Occipital lobe (tissue), 3 donors: ENCODE measurements at places on chromosomes 2 and 18. TPM values are rescaled to one million over a fixed set of nuclear protein-coding genes. Genes with fewer than 3 reads are reported as not detected.

Gene BZW1
- total RNA-seq, result 444 TPM

DNA sequence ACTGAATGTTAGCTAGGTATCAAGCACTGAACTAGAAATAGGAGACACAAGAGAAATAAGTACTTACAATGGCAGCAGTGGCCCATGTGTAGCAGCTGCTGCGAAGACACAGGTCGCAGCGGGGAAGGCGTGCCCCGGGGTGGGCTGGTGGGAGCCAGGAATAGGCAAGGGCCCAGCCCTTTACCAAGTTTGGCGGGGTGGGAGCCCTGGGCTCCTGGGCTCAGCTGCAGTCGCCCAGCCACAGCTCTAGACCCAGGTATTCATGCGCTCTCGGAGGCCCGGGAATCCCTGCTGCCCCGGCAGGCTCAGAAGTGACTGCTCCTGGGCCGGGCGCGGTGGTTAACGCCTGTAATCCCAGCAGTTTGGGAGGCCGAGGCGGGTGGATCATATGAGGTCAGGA lies 1287.3 kb downstream of the CNTNAP5 start:
- DNase-seq, result no peak

DNA sequence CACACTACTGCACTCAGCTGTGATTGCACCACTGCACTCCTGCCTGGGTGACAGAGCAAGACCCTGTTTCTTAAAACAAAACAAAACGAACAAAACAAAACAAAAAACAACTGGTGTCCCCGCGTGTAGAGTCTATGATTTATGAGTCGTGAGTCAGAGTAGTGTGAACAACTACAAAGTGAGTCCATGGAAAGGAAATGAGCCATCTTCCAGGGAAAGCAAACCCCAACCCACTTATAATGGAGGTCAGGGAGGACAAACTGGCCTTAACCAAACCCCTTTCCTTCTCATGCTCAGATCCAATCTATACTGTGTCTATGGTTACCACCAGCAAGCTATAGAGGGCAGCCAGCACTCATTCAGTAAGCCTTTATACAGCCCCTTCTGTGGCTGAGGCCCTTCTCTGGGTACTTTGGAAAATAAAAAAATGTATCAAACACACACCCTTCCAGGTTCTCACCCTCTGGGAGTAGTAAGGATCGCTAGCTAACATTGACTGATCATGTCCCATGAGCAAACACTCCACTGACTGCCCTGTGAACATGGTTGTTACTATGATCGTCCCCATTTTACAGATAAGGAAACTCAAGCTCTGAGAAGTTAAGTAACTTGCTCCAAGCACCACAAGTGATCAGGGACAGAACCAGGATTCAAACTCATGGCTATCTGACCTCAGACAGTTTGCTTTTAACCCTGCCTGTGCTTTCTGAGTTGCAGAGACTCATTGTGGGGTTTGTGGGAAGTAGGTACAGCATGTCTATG lies 24.7 kb upstream of the COLEC12 start:
- DNase-seq, result no peak

GRCh38 chr2:115880558-115880957 lies 1438.1 kb downstream of the DPP10 start:
- no peak for DNase-seq

GRCh38 chr18:2535419-2535910 lies 35.8 kb downstream of the METTL4 start:
- DNase-seq, result no peak

Gene AAMP
- 105 TPM for total RNA-seq

GRCh38 chr18:4096486-4096885 lies 358.6 kb downstream of the DLGAP1 start:
- no peak for DNase-seq

GRCh38 chr18:68588169-68588568 lies 126.7 kb downstream of the TMX3 start:
- no peak for DNase-seq

DNA sequence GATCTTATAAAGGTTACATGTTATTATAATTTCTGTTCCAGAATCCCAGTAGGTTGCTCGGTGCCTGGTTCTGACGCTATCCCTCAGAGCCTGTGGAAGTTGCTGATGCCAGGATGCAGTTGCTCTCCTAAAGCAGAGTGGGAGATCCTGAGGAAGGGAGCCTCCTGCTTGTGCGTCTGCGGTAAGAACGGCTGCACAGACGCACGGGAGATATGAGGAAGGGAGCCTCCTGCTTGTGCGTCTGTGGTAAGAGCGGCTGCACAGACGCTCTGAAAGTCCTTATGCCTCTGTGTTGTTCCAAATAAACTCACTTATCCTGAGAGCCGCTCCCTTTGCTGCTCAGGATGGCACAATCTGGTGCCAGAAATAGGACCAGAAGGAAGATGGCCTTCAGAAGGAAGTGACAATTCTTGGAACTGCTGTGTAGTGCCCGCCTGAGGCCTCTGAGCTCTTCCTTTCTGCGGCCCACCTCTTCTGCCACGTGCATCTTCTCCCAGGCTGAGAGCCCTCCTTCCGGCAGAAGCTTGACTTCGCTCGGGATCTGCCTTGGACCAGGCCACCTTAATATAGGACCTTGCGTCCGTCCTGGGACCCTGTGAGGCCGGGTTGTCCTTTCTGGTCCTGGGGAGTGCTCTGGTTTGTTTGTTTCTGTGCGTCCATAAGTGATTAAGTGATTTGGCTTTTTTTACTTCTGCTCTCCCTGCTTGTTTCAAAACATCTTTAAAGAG lies 89.5 kb downstream of the RTP5 start:
- no peak for DNase-seq

GRCh38 chr18:64090876-64091275 lies 58.0 kb downstream of the LINC00305 start:
- DNase-seq, result no peak

DNA sequence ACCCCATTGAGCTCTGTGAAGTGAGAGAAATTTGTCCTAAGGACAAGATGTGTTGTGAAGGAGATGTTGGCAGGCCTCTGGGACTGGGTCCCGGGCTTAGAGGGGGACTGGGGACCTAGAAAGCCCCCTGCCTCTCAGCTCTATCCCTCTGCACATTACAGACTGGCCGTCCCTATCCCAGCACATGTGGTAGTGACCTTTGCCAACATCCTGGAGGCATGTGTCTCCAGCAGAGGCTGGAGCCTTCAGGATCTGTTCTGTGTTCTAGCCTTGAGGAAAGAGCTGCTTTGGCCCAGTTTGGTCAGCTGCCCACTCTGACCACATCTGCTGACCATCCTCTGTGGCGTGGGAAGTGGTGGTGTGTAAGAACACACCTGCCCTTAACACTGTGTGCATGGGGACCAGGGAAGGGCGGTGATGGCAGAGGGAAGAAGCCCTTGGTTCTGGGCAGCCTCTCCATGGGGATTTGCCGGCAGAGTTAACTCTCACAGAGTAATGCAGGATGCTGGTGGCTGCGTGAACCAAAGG lies 33.4 kb downstream of the NCK2 start:
- DNase-seq, result no peak

- no peak for DNase-seq
These were observed 2.0 kb downstream of the ANKRD44 start for GRCh38 chr2:197308585-197308984.

DNA sequence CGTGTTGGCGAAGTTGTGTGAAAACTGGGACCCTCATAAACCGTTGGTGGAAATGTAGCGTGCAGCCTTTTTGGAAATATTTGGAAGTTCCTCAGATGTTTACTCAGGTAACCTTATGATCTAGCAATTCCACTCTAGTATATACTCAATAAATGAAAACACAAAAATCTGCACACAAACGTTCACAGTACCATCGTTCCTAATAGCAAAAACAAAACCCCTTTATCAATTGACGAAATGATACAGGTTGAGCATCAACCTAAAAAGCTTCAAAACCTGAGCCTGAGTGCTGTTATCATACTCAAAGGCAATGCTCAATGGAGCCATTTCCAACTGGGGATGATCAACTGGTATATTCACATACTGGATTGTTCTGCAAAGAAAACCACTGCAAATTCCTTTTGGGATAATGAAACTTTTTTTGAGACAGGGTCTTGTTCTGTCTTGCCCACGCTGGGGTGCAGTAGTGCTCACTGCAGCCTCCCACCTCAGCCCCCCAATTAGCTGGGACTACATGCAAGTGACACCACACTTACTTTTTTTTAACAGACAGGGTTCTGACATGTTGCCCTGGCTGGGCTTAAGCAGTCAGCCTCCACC lies 777 bp upstream of the C18orf32 start:
- DNase-seq, result no peak

- DNase-seq, result no peak
These were observed 57.1 kb downstream of the ZFP36L2 start for GRCh38 chr2:43169099-43169945.

Gene NTSR2
- total RNA-seq, result 0.31 TPM

Gene INO80B
- 15.3 TPM for total RNA-seq

- DNase-seq, result no peak
These were observed 126.8 kb downstream of the ACOXL start for GRCh38 chr2:110858993-110859701.

Gene TTC21B
- 68.3 TPM for total RNA-seq

- DNase-seq, result no peak
These were observed 414.9 kb downstream of the CDH2 start for GRCh38 chr18:27762054-27762453.

Gene IL1R2
- total RNA-seq, result not detected

GRCh38 chr18:48921305-48922225 lies 29.2 kb downstream of the SMAD7 start:
- no peak for DNase-seq

DNA sequence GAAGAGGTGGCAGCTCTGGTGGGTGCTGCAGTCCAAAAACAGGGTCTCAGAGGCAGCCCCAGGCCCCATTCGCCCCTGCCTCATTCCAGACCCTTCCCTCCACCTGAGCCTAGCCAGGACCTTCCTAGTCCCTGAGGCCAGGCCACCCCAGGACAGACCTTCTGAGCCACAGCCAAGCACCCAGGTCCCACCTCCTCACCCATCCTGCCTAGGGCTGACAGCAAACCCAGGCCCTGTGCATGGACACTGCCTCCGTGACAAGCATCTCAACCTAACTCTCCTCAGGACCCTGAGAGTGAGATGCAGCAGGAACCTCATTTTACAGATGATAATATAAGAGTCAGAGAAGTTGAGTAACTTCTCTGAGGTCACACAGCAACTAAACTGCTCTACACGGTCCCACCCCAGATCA lies 15.5 kb downstream of the ADRA2B start:
- DNase-seq, result no peak

DNA sequence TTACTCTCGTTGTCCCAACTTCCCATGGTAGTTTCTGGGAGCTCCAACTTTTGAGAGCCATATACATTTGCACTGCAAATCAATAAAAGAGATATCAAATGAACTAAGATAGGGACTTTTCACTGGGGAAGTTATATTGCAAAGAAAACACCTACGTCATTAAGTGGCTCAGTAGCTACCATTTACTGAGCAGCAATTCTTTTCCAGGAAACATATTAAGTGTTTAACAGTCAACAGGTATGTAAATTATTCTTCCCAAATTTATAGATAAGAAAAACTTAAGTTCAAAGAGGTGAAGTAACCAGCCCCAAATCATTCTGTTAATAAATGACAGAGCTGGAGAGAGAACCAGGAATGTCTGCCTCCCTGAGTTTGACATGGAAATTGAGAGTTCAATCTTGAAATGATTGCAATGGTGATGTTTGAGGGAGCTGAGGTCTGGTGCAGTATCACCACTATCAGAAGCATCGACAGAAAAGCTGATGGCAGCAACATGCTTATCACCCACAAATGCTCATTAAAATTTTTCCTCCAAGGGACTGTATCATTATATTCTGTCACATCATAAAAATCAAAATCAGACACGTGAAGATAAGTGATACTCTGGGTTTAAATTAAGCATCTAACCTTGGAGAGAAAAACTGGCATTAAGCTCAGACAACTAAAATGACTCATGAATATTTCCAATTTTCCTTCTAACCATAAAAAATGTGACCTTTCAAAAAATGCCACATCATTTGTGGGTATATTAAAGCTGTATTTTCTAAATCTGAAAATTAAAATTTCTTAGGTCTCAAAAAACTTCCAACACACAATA lies 43.4 kb downstream of the GAREM1 start:
- DNase-seq, result no peak

DNA sequence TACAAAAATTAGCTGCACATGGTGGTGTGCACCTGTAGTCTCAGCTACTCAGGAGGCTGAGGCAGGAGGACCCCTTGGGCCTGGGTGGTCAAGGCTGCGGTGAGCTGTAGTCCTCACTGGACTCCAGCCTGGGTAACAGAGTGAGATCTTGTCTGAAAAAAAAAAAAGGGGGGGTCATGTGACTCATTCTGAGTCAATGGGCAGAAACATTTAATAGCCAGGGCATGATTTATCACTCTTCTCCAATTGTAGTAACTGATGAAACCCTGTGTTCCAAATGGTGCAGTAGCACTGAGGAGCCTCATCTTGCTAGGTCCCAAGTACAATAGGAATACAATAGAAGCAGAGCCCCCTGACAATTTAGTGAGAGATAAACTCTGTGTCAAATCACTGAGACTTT lies 78.9 kb upstream of the CCDC68 start:
- DNase-seq, result no peak

Gene RNF138
- total RNA-seq, result 79.5 TPM

- DNase-seq, result no peak
These were observed 559.7 kb upstream of the ZEB2 start for GRCh38 chr2:145079641-145080040.

Gene TRABD2A
- total RNA-seq, result 1.1 TPM

- no peak for DNase-seq
These were observed 253.0 kb downstream of the DCDC2C start for GRCh38 chr2:3956406-3956805.

- no peak for DNase-seq
These were observed 116.6 kb upstream of the EFEMP1 start for GRCh38 chr2:56040189-56040588.

Gene MAB21L4
- total RNA-seq, result not detected

DNA sequence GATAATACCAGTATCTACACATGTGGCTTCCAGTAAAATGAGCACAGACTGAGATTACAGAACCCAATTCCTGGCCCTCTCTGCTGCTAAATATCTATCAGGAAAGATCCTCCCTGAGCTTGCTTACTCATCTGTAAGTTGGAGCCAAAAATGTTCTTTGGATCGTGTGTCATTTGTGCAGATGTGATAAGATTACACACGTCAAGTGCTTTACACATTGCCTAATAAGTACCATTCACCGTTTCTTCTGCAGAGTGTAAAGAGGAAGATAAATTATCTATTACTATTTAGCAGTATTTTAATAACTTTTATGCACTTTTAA lies 23.2 kb upstream of the SLC20A1 start:
- no peak for DNase-seq

Gene SLC19A3
- total RNA-seq, result 1.2 TPM

DNA sequence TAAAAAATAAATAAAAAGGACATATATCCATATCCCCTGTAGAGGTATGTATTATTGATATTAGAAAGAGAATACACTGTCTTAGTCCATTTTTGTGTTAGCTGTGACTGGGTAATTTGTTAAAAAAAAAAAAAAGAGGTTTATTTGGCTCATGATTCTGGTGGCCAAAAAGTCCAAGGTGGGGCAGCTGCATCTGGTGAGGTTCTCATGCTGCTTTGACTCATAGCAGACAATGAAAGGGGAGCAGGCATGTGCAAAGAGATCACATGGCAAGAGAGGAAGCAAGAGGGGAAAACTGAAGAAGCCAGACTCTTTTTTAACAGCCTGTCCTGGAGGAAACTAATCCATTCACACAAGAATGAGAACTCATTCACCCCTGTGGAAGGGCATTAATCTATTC lies 101.6 kb upstream of the MAP4K3 start:
- DNase-seq, result no peak

Gene IGFBP5
- 17.2 TPM for total RNA-seq

- DNase-seq, result no peak
These were observed 164.3 kb downstream of the TWIST2 start for GRCh38 chr2:239012228-239012627.

Gene NRP2
- total RNA-seq, result 22.1 TPM
